ENCODE measurements at places on chromosomes 4 and X.

DNA sequence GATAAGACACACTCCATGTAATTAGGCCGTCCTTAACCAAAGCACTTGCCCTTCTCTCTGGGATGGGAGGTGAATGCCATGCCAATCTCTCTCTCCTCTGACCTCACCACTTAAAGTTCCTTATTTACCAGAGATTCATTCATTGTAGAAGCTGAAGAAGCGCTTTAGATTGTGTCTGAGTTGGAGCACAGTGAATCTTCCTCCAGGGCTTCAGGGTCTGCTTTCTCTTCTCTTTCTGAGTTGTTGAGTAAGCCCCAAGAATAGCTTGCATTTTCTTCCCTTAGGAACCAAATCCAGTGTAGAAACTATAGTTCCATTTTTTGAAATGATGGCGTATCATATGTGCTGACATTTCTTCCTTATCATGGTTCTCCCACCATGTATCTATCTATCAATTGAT lies 104.5 kb upstream of the MAML3 start:
- no peak for DNase-seq

DNA sequence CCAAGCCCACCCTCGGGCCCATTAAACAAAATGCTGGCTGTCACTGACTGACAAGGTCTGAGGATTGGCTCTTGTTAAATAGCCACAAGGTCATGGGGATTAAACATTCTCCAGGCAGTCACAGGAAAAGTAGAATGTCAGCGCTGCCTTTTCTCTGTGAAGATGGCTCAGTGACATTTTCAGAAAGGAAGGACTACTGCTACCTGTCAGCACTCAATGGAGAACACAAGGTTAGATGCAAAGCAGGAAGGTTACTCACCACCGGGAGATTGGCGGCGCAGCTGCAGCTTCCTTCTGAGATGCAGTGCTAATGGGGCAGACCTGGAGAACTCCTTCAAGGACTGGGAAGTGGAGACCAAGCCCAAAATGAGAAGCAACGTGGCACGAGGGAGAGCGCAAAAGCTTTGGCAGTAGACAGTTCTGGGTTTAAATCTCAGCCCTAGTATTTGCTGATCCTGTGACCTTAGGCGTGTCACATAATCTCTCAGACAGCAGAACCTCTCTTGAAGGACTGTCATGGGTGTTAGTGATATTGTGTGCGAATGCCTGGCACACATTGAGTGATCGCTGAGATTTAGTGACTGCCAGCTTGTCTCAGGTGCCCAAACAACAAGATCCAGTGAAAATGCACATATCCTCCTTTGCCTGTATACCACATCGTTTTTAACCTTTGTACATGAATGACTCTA lies 213.1 kb upstream of the BOD1L1 start:
- no peak for DNase-seq

GRCh38 chr4:137533855-137534254 lies 1.6 kb upstream of the PCDH18 start:
- no peak for DNase-seq

- no peak for DNase-seq
Observed at GRCh38 chr4:145822181-145822580, 116.4 kb downstream of the ZNF827 start.

- DNase-seq: no peak
Observed at GRCh38 chr4:17515445-17516407, 761 bp downstream of the CLRN2 start.

DNA sequence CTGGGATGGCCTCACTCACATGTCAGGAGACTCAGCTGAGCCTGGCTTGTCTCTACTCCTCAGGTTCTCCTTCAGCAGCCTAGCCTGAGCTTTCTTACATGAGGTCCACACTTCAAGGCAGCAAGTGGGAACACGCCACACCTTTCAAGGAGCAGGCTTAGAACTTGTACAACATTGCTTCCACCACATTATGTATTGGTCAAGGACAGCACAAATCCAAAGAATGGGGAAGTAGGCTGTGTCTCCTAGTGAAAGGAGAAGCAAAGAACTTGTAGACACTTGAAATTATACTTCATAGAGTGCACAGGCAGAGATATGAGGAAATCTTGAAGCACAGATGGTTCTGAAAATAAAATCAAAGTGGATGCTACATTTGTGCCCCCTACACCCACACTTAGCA lies 120.9 kb upstream of the NOCT start:
- DNase-seq: no peak

DNA sequence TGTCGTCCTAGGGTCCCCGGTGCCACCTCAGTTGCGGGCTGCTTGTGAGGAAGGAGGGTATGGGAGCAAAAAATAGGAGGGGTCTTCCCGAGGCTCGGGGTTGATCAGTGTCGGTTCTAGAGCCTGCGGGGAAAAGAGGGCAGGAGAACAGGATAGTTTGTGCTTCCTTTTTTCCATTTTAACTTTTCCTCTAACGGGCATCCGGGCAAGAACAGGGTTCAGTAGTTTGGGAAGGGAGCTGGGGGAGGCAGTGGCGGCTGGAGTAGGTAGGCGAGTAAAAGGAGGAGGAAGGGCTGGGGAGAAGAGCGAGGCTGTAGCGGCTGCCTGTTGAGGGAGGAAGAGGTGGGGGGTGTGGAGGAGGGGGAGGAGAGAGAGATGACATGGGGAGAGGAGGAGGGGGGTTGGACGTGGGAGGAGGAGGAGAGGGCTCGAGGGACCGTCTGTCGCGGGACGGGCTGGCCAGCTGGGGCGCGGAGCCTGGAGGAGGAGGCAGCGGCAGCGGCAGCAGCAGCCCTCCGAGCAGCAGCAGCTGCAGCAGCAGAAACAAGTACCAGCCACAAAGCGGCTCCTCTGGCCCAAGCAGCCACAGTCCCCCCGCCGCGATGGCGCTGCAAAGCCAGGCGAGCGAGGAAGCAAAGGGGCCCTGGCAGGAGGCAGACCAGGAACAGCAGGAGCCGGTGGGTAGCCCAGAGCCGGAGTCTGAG lies at the start of gene SLC16A2:
Gene SLC16A2, plus strand, starts transcription at position 458 of the 704 bp plus-strand sequence. Its CDS starts 145 bp downstream, at position 603.
- peak; percentile 87 for DNase-seq

DNA sequence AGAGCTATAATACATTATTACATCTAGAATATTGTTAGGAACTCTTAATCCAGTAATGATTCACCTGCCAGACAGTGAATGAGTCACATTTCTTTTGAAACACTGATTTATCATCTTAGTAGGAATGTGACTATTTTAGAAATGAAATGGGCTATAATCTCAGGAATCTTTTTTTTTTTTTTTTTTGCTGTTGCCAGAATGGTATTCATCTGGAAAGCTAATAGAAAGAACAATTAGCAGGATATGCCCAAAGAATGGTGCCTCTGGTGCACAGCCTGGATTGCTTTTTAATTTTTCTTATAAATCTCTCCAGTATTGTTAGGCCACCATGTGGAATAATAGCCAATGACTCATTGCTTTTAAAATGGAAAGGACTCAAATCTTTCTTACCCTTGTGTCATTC lies 181.1 kb upstream of the SMIM31 start:
- peak; percentile 54 for DNase-seq

GRCh38 chr4:116638592-116638991 lies 446.8 kb downstream of the TRAM1L1 start:
- no peak for DNase-seq

- peak; percentile 64 for DNase-seq
Observed at GRCh38 chr4:17511509-17511949, 361 bp downstream of the QDPR start.

- no peak for DNase-seq
Observed at GRCh38 chrX:9582956-9583355, 118.1 kb downstream of the TBL1X start.

DNA sequence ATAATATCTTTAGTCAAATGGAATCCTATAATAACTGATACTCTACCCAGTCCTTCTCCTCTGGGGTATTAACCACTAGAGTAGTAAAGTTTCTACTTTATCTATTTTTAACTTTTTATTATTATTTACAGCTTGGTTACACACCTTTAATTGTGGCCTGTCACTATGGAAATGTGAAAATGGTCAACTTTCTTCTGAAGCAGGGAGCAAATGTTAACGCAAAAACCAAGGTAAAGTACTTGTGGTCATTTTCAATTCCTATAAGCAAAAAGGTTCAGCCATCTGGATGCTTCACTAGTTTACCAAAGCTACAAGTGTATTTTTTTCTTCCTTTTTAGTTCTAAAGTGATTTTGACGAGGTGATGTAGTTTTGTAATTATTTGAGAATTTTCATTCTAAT lies 238.8 kb downstream of the ANK2 start:
- no peak for DNase-seq

GRCh38 chr4:7430368-7430964 lies 4.3 kb downstream of the PSAPL1 start:
- DNase-seq: no peak

- no peak for DNase-seq
Observed at GRCh38 chrX:84175958-84176357, 12.0 kb downstream of the RPS6KA6 start.

DNA sequence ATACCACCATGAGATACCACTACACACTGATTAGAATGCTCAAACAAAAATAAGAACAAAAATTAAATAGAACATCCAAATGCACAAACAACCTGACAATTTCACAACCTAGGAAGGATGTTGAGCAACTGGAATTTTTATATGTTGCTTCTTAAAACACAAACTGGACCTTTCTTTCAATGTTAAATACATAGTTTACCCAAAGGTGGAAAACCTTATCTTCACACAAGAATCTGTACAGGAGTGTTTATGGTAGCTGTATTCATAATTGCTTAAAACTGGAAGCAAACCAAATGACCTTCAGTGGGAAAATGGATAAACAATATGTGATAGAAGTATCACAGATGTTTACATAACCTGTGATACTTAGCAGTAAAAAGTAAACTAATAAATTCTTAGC lies 573.8 kb downstream of the MAGEB5 start:
- no peak for DNase-seq

- DNase-seq: no peak
Observed at GRCh38 chr4:123433976-123434375, 37.4 kb downstream of the SPRY1 start.

- peak; percentile 85 for DNase-seq
Observed at GRCh38 chr4:17030543-17030942, 132.1 kb upstream of the LDB2 start.
